ENCODE measurements at places on chromosomes 1 and 21.

- DNase-seq = no peak
These were observed 50.1 kb upstream of the SPOCD1 start for GRCh38 chr1:31865728-31866449.

GRCh38 chr1:61052395-61053225, 29.8 kb upstream of the NFIA start:
- DNase-seq = no peak

GRCh38 chr1:177007437-177008161, 156.9 kb downstream of the ASTN1 start:
- no peak for DNase-seq

DNA sequence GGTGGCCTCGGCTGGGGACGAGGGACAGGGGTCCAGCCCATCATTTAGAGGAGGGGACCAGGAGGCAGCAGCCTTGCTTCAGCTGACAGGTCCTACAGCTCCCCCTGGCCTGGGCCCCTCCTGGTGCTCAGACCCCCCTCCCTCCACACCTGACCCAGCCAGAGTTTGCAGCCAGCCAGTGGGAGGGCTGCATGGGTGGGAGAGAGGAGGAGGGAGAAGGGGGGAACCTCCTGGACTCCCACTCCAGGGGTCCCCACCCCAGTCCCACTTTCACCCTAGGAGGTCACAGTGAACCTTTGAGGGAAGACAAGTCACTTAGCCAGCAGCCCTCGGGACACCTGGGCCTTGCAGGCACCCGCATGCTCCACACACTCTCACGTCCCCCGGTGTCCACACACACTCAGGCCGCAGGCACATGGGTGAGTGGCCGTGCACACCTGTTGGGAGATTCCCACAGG, 108.9 kb upstream of the ZBTB40 start:
- no peak for DNase-seq

- peak; percentile 90 for DNase-seq
These were observed at the start of gene LIN9 for GRCh38 chr1:226308723-226309397. Gene LIN9 (minus strand): TSS chr1:226309164. CDS start chr1:226309139, 25 bp downstream.

- DNase-seq = no peak
These were observed 212.4 kb downstream of the CRB1 start for GRCh38 chr1:197480446-197480845.

DNA sequence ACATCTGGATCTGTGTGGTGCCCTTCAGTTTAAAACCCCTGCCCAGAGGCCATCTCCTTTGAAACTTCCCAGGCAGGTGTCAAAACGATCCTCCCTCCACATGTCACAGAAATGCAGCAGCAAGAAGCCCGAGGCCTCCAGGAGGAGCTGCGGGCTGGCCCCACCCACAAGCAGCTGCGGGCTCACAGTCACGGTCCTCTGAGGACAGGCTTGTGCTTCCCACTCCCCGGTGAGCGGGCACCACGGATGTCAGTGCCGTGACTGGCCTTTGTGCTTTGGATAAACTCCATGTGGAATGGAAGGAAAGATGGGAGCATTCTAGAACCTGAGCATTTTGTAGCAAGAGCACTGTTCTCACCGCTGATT, 65.8 kb downstream of the SIK1 start:
- DNase-seq = no peak

- no peak for DNase-seq
These were observed 80.3 kb downstream of the SCMH1 start for GRCh38 chr1:41161846-41162245.

GRCh38 chr1:174308604-174309003, 139.2 kb upstream of the GPR52 start:
- no peak for DNase-seq

DNA sequence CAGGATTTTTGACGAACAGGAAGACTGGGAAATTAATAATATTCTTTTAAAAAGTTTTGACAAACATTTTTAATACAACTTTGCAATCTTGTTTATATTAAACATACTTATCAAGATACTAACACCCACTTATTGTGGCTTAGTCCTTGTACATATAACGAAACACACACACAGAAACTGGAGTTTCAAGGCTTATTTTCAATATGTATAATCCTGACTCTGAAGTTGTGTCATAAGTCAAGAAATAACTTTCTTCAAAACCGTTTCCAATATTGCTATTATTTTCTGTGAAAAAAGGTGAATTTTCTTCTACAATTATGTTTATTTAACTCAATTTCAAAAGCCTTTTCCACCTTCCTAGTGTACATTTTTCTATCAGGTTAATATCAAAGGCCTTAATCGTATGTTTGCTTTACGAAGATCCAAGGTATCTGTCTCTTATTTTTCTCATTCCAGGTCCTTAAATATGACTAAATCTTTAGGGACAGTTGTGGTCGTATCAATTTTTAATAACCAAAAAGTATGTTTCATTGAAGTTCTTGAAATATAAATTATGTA, 1.8 kb downstream of the CDKN2C start:
- DNase-seq = no peak

DNA sequence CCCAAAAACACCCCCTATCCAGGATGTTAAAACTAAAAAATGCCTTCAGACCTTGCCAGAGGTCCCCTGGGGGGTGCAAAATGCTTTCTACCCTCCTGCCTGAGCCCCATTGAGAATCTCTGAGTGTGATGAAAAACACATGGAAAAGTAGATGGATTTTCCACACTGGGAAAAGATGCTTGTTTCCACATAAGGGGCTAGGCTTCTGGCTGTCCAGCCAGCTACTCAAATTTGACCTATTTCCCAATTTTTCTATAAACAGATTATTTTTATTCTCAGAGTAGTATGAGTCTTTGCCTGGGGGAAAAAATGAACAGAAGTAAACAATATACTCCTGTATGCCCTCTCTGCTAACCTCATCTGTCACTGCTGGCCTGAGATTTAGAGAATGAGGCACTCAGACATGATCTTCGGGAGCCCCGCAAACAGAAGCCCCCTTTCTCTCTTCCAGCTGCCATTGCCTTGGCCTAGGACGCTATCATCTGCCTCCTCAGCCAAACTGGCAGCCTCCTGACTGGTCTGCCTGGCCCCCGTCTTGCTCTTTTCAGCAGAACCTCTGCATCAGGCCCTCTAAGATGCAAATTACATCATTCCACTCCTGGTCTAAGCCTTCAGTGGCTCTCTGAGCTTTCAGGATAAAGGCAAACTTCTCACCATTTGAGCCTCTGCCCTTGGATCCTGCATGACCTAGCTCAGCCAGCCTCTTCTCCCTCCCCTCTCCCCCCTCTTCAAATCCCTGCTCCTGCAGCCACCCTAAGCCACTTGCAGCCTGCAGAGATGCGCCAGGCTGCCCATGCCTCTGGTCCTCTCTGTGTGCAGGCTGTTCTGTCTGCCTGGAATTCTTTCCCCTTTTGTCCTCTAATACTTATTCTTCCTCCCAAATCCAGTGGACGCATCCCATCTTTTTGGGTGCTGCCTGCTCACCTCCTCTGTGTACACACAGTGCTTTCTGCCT, 39.7 kb upstream of the TMEM125 start:
- DNase-seq = no peak

GRCh38 chr1:213438339-213438738, 387.3 kb downstream of the RPS6KC1 start:
- no peak for DNase-seq

GRCh38 chr1:115348636-115349035, 10.6 kb upstream of the NGF start:
- DNase-seq = no peak

- DNase-seq = no peak
These were observed 27.3 kb downstream of the EIF4G3 start for GRCh38 chr1:21149430-21149854.

DNA sequence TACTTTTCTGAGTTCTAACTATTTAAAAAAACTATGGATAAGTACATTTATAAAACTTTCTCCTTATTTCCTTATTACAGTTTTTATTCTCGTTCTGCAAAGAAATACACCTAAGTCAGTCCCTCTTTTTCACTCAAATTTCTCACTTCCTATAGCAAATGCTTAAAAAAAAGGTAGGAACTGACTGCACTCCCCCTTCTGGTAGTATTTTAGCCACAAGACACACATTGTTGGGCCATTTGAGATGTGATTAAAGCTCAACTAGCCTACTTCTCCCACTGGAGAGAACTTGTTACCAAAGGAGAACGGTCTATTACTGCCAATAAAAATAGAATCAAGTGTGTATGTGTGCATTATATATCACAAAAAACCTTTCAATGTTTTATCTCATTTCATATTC, 521.9 kb upstream of the PRMT6 start:
- no peak for DNase-seq

DNA sequence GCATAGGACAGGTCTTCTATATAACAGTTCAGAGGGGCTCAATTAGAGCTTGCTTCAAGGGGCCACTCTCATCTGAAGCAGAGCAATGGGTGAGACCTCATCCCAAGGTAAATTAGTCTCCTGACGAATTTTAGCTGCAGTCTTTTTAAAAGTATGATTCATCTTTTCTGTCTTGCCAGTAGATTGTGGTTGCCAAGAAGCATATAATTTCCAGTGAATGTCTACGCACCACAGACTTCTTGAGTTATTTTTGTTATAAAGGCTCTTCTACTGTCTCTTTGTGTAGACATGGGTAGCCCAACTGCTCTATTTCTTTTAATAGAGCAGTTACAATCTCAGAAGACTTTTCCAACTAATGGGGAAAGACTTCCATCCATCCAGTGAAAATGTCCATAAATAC, 108.9 kb upstream of the FMN2 start:
- no peak for DNase-seq

- no peak for DNase-seq
These were observed 53.9 kb upstream of the TTC34 start for GRCh38 chr1:2855206-2856065.

GRCh38 chr1:119367432-119368124, 1.0 kb upstream of the HAO2 start:
- peak; percentile 3 for DNase-seq

DNA sequence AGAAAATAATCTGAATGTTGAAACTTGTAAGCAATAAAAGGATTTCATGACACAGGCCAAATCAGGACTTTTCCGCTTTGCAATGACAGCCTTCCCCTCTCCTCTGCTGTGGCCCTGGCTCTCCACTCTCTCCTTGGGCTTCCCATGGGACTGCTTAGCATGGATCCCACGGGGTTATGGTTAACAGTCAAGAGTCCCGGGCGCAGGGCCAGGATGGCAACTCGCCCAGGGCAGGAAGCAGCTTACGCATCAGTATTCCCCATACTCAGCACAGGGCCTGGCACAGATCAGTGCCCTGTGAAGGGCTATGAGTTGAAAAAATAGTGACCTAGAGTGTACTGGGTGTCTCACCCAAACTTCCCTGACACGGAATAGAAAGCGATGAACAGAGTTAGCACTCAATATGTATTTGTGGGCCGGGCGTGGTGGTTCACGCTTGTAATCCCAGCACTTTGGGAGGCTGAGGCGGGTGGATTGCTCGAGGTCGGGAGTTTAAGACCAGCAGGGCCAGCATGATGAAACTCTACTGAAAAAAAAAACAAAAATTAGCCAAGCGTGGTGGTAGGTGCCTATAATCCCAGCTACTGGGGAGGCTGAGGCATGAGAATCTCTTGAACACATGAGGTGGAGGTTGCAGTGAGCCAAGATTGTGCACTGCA, 29.1 kb upstream of the GRHL3 start:
- no peak for DNase-seq

DNA sequence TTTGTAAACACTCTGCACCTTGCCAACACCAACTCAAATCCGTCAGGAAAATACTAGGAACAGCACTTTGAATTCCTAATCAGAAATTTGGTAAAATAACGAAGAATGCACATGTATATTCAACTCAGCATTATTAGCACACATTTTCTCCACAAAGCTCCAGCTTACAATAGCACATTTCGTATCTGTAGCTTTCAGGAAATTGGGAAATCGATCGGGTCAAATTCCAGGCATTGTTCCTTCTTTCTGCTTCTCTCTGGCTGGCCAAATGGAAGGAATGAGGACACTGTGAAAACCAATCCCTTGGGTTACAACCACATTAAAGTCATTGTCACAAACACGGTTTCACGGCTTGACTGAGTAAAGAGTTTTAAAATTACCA, 58.6 kb downstream of the NPHP4 start:
- no peak for DNase-seq

- DNase-seq = peak; percentile 51
These were observed 13.9 kb upstream of the CAMK1G start for GRCh38 chr1:209569455-209570207.

GRCh38 chr1:224744521-224744920, 128.4 kb downstream of the CNIH3 start:
- DNase-seq = no peak

DNA sequence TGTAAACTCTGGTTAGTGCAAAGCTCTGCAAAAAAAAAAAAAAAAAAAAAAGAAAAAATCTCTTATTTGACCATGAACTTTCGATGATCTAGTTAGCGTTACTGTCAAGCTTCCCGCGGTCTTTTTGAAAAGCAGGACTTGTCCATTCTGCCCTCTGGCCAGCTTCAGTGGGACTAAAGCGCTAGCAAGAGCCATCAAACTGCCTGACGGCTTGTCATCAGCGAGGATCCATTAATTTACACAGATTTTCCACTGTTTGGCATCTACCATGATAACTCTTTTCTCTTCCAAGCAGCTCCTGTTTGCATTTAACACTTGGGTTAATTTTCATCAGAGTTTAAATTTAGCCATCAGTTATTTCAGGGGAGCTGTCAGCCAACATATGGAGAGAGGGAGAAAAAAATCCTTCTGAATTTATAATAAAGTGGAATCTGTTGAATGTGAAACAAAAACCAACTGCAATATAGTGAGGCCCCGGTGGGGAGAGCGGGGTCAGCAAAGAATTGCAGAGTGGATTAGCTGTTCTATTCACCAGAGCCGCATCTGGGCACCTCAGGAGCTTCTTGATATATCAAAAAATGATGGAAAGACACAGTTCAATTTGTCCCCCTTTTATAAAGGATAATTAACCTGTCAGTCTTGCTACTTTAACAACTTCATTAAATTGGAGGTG, 298.2 kb downstream of the SPATA17 start:
- peak; percentile 86 for DNase-seq

DNA sequence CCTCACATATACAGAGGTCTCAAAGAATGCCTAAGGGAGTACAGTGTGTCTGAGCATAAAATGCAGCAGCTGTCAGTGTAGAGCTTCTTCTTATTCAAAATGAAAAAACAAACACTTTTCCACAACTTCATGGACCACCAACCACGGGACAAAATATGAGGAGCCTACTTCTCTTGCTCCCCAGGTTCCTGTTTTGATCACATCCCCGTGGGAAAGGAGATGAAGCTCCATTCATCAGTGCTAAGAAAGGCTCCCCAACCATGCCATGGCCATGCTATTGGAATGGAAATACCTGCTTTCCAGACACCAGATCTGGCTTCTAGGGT, 383 bp downstream of the CD48 start:
- no peak for DNase-seq

DNA sequence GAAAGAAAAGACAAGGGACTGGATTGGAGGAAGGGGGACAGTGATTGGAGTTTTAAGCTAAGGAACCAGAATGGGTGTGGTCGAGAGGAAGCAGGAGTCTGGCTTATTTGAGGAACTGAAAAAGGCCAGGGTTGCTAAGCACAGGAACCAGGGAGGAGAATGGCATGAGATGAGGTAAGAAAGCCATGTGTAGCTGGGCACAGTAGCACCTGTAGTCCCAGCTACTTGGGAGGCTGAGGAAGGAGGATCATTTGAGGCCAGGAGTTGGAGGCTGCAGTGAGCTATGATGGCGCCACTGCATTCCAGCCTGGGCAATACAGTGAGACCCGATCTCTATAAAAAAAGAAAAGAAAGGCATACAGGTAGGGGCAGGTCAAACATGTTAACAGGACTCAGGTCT, 8.1 kb upstream of the KHDRBS1 start:
- DNase-seq = no peak

GRCh38 chr1:162873671-162874666, 13.0 kb upstream of the CCDC190 start:
- DNase-seq = no peak
